ENCODE measurements at places on chromosomes 1 and 21.

DNA sequence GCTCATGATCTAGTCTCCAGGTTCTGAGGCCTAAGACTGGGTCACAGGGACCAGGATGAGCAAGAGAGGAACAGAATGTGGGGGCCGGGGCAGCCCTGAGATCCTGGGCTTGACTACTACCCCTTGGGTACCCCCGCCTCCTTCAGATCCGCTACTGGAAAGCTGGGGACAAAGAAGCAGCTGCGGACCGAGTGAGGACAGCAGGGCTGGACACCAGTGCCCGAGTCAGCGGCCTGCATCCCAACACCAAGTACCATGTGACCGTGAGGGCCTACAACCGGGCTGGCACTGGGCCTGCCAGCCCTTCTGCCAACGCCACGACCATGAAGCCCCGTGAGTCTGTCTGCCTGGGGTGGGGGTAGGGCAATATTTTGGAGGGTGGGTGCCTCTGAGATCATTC lies 12.5 kb downstream of the TMEM81 start:
- DNase-seq: no peak

DNA sequence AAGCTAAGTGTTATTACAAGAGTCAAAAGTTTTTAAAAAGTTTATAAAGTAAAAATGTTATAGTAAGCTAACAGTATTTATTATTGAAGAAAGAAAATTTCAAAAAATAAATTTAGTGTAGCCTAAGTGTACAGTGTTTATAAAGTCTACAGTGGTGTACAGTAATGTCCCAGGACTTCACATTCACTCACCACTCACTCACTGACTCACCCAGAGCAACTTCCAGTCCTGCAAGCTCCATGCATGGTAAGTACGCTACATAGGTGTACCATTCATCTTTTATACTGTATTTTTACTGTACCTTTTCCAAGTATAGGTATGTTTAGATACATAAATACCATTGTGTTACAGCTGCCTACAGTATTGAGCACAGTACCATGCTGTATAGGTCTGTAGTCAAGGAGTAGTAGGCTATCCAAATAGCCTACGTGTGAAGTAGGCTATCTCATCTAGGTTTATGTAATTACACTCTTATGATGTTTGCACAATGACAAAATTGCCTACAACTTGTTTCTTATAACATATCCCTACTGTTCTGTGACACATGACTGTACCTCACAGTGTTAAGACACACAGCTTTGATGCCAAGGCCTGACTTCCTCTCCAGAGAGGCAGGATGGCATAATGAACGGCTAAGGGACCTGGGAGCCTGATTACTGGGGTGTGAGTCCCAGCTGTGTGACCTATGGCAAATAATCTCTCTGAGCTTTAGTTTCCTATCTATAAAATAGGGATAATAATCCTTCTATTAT lies 12.7 kb downstream of the DHCR24 start:
- DNase-seq: no peak

GRCh38 chr21:45088116-45088515 lies 13.7 kb downstream of the ADARB1 start:
- no peak for DNase-seq

DNA sequence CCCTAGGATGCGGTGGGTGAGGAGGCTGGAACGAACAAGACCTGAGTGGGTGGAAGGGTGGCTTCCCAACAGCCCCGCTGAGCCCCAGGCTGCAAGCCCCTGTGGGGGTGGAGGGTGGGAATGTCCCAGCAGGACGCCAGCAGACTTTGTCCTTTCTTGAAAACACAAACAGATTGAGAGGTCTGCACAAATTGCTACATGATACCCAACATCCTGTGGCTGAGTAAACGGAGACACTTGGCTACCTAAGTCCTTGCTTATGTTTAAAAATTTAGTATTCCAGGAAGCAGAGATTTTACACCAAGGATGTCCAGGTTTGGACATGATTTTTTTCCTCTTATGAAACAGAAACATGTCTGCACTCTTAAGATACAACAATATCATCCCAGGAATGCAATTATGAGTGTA lies 11.8 kb upstream of the F3 start:
- DNase-seq: no peak

GRCh38 chr1:177208920-177209319 lies 38.2 kb downstream of the BRINP2 start:
- no peak for DNase-seq

- DNase-seq: no peak
Measured at GRCh38 chr1:26740952-26741351, 45.1 kb downstream of the ARID1A start.

- peak; percentile 52 for DNase-seq
Measured at GRCh38 chr1:7657287-7658016, 113.6 kb upstream of the VAMP3 start.

DNA sequence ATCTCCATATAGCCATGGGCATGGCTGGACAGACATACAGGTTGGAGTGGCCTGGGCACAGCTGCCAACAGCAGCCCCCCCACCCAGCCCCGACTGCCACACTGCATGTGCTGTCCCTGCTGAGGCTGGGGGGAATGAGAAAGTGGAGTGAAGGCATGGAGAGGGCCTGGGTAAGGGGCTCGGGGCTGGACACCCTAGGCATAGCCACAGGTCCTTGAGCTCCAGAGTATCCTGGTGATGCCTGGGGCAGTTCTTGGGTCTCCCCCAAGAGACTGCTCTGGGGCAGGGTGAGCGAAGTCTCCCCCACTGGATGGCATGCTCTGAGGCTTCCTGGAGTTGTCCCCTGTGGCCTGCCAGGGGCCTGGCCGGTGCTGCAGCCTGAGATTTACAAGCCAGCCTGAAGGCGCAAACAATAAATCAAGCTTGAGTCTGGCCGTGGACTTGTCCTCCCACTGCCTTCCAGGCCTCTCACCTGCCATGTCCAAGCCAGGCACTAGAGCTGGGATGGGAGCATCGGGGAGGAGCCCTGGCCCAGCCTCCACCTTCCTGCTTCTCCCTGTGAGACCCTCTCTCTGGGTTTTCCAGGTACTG lies 53.6 kb downstream of the FOXO6 start:
- DNase-seq: no peak

GRCh38 chr21:23725576-23725975 lies 1881.7 kb downstream of the MRPL39 start:
- no peak for DNase-seq

GRCh38 chr21:26684889-26685288 lies 111.8 kb upstream of the CYYR1 start:
- no peak for DNase-seq

DNA sequence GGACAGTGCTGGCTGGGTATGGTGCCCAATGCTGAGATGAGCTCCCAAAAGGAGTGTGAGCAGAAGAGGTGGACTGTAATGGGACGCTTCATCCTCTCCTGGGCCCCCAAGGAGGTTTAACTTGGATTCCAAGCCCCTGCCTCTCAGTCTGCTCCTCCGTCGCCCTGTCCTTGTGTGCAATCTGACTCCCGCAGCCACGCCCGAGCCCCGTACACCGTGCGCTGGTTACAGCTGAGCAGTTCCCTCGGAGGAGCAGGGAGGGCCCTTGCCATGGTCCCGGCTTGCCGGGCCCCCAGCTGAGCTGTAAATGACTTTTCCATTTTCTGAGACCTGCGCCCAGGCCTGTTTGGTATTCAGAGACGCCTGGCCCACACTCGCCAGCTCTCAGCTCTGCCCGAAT lies 53.7 kb downstream of the PAX7 start:
- no peak for DNase-seq

GRCh38 chr1:88357729-88358128 lies 326.3 kb upstream of the PKN2 start:
- DNase-seq: no peak

DNA sequence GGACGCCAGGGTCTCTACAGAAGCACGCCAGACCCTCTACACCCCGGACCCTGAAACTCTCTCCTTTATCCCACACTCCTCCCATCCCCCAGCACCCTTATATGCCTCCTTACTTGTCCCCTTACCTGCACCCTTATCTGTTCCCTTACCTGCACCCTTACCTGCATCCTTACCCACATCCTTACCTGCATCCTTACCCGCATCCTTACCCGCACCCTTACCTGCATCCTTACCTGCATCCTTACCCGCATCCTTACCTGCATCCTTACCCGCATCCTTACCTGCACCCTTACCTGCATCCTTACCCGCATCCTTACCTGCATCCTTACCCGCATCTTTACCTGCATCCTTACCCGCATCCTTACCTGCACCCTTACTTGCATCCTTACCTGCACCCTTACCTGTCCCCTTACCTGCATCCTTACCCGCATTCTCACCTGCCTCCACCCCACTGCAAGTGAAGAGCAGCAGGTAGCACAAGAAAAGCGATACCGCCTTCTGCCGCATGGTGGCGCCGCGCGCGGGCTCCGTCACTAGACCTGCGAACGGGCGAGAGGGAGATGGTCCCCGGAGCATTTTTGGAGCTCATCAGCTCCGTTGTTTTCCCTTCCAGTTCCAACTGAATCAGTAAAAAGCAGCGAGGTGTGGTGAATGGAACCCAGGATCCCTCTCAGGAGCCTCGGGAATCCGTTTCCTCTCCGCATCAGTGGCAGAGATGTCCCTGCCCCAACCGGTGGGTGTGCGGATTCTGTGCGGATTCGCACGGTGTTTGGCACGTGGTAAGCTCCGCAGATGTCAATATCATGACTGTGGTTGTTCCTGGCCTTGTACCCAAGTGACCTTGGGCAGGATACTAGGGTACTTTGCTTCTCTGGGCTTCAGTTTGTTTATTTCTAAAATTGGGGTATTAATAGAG lies 2.9 kb downstream of the IFI6 start:
- peak; percentile 29 for DNase-seq

- no peak for DNase-seq
Measured at GRCh38 chr1:19372602-19373001, 60.5 kb downstream of the SLC66A1 start.

DNA sequence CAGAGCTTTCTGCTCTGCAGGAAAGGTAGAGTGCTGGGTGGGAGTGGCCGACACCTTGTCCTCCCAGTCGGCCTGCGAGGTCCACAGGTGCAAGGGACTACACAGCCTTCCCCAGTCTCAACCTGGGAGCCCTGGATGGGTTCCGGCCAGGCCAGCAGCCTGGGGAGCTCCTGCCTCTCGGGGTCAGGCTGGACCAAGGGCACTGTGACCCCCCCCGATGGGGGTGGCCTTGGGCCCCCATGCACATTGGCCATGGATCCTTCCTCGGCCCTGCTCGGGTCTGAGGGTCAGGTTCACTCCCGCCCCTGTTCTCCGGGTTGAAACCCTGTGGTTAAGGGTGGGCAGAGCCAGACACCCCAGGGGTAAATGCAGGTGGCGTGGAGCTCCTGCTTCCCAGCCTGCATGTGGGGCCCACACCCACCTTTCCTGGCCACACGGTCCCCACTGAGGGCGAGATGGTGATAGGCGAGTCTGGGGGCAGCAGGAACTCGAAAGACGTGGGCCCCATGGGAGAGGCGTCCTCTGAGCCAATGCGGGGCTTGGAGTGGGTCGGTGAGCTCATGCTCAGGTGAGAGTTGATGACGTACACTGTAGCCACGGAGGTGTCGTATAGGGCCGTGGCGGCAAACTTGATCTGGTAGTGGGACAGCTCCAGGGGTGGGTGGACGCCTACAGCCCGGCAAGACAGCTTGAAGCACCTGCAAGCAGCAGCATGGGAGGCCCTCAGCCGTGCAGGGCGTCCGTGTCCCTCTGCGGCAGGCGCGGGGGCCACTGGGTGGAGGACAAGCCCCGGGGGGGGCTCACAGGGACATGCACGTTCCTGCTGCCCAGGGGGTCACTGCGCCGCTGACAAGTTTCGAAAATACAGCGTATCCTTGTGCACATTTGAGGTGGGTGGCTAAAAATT lies 10.8 kb upstream of the TMEM52 start:
- no peak for DNase-seq

- no peak for DNase-seq
Measured at GRCh38 chr1:163442231-163442879, 120.6 kb downstream of the NUF2 start.

GRCh38 chr1:243236604-243237252 lies 18.4 kb downstream of the CEP170 start:
- DNase-seq: no peak

DNA sequence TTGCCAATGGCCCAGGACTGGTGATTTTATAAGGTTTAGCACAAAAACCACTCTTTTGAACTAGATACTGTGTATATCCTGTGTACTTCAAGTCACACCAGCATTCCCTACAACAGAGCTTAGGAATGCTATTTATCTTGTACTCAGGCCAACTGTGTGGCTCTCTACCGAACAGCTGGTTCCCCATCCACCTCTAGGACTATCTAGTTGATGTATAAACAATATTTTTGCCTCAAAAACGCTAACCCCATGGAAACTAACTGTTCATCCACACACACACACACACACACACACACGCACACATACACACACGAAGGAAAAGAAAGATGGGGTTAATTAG lies 28.7 kb upstream of the SLC45A3 start:
- no peak for DNase-seq

DNA sequence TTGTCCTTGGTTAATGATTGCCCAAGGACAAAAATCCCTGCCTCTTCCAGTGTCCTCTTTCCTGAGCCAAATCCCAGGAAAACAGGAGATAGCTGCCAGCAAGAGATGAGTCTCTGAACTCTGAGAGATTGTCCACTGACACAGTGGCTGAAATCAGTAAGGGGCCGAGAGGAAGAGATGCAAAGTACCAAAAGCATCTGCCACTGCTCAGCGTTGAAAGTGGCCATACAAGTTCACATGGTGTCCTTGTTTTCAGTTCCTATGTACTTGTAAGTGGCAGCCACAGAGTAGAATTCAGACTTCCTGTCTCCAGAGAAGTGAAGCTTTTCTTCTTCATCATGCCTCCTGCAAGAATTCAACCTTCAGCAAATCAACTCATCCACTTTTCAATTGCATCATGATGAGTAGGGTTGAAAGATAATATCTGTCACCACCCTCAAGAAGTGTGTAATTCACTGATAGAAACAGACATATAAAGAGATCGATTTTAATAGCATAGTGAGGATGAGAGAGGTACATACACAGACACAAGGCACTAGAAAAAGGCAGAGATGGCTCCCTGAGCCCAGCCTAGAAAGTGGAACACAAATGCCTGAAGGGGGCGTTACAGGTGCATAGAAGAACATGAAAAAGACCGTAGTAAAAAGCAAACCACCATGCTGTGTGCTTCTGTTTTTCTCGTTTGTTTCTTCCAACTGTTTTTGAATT lies 185.8 kb downstream of the MRPL39 start:
- no peak for DNase-seq

GRCh38 chr1:97630948-97631347 lies 289.9 kb downstream of the DPYD start:
- no peak for DNase-seq

Data from caudate nucleus (tissue), 63 donors.